ENCODE measurements at places on chromosomes 1 and 21.

DNA sequence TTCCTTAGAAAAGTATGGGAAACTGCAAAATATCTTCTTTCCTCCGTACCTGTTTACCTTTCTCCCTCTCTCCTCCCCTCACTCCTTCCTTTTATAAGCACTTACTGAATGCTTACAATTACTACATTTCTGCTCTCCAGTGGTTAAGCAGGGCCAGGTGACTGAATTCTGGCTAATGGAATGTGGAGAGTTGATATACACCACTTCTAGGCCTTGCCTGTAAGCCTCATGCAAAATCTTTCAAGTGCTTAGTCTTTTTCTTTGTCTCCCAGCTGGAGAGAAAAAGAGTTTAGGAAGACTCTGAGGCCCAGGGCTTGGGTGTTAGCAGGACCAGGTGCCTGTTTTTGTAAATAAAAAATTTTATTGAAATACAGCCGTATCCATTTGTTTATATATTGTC is 77.7 kb upstream of the CACNA1E start:
- DNase-seq, result no peak

DNA sequence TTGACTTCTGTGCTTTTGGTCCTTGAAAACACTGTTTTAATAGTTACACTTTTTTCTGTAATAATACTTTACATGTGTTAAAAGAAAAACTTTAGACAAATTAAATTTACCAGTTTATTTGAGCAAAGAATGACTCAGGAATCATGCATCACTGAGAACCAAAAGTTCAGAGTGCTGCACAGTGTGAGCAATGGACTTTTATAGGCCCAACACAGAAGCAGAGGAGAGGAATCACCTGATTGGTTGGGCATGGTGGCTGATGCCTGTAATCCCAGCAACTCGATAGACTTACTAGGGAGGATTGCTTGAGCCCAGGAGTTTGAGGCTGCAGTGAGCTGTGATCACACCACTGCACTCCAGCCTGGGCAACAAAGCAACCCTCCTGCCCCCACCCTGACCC is 29.3 kb downstream of the ZNF648 start:
- DNase-seq, result no peak

GRCh38 chr1:233704170-233704897 is 90.4 kb downstream of the KCNK1 start:
- DNase-seq, result no peak

DNA sequence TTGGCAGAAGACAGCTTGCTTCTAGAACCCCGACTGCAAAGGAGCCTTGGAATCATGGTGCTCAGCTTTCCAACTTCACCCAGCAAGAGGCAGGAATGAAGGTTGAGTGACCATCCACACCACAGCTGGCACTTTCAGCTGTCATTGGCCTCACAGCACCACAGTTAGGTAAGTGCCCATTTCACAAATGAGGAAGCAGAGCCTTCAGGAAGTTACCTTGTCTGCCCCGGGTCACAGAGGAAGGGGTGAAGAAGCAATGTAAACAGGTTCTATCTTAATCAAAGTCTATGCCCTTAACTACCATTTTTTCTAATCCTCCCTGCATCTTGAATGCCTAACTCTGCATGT is 156.0 kb downstream of the GLUL start:
- no peak for DNase-seq

DNA sequence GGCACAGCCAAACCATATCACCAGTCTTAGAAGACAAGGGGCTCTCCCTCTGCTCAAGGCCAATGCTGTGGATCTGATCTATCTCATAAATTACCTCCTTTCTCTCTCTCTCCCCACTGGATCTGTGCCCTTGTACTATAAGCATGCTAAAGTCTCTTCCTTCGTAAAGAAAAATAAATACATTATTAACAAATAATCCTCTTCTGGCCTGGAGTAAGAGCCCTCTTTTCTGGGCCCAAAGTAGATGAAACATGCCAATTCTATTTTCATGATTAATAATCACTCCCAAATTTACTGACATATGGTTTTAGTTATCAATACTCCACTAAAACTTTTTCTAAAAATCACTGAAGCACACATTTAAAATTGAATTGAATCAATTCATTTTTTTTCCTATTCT is 889.7 kb downstream of the ADGRL2 start:
- DNase-seq, result no peak

DNA sequence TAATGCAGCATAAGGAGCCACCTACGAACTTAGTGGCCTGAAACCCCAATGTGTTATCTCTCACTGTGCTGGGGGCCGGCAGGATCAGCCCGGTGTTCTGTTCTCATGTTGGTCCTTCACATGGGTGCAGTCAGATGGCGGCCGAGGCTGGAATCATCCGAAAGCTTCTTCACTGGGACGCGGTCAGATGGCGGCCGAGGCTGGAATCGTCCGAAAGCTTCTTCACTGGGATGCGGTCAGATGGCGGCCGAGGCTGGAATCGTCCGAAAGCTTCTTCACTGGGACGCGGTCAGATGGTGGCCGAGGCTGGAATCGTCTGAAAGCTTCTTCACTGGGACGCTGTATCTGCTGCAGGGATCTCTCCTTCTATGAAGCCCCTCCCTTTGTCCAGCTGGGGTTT is 12.6 kb upstream of the PCBP3 start:
- no peak for DNase-seq

- no peak for DNase-seq
These were observed 6.2 kb downstream of the SLC6A9 start for GRCh38 chr1:44024903-44025525.

All from GM13976 (cell line).